ENCODE measurements at places on chromosomes 3 and 15.

DNA sequence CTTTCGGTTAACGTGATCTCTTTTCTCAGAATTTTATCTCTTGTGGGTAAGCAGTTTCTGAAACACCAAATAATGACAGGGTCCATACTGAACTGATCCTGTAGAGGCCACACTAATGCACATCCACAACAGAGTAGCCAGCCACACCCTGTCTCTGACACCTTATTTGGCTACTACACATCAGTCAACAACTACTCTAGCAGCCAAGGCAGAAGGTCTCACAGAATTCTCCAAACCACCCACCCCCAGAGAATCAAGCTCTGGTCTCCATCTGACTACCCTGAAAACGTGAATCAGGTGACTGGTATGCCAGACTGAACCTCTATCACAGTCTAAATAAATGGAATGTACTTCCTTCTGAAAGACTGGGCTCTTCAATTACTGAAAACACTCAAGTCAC lies 38.0 kb downstream of the EDC3 start:
- no peak for DNase-seq

DNA sequence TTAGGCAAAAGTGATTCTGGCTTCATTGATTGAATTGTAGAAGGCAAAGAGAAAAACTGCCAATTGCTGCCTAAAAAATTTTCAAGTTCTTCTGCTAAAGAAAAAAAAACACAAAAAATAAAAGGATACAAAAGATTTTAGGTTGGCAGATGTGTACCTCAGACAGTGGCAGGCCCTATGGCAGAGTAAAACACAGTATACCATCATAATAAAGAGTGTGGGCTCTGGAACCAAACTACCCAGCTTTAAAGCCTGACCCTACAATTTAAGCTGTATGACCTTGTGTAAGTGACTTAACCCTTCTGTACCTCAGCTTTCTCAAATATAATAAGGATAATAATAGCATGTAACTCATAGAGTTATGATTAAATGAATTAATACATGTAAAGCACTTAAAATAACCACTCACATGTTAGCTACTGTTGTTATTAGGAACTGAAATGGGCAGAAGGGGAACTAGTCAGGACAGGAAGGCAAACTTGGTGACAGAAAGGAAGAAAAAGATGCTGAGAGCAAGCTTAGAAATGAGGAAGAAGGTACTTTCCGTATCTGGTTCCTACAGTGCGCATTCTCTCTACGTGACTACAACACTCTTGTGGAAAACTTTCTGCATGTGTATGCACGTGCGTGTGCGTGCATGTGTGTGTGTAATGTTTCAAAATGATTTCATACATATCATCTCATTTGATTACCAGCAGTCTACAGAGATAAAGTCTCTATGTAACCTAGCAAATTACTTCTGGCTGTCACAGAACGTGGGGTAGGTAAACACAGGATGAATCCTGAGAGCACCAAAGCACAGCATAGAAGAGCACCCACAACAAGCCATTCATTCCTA lies 13.6 kb upstream of the GATM start:
- no peak for DNase-seq

- no peak for DNase-seq
Observed at GRCh38 chr15:25186906-25187645, 232.3 kb downstream of the SNRPN start.

DNA sequence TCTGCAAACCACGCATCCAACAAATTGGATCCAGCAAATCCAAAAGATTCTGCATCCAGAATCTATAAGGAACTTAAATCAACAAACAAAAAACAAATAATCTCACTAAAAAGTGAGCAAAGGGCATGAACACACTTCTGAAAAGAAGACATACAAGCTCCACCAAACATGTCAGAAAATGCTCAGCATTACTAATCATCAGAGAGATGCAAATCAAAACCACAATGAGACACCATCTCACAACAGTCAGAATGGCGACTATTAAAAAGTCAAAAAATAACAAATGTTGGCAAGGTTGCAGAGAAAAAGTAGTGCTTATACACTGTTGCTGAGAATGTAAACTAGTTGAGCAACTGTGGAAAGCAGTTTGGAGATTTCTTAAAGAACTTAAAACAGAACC lies 21.6 kb upstream of the SLC25A36 start:
- no peak for DNase-seq

- no peak for DNase-seq
Observed at GRCh38 chr15:64037966-64038365, 8.3 kb downstream of the DAPK2 start.

GRCh38 chr3:171192176-171192854 lies 165.8 kb upstream of the SLC2A2 start:
- no peak for DNase-seq

GRCh38 chr3:19688767-19689166 lies 245.2 kb downstream of the EFHB start:
- DNase-seq = no peak

DNA sequence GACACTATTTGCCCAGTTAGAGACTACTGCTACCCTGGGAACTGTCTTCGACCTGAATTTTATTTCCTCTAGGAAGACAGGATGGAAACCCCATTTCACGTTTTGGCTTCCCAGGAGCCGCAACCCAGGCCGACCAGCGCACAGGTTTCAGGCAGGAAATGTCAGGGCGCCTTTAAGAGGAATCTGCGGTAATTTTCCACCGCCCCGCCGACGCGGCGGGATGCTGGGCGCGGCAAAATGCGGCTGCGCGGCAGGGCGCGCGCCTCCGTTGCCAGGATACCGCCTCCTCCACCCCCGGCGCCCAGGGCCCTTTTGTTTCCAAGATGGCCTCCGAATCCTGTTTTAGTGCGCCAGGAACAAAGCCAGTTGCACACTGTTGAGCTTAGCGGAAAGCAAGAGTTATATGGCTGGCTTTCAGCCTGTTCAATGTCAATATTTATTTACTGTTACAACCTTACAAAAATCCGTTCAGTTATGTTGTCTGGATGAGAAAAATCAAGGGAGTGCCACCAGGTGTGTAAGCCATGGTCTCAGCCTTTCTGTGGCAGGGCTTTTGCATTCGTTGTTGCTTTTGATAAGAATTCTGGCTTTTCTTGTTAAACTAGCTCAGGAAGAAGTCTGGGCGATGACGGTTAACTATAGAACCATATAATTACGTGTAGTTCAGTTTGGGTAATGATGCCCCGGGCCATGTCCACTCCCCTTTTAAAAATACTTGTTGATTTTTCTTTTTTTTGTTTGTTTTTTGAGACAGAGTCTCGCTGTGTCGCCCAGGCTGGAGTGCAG lies 79.7 kb upstream of the CHD2 start:
- peak; percentile 35 for DNase-seq

- DNase-seq = no peak
Observed at GRCh38 chr15:28023933-28024888, 74.9 kb downstream of the OCA2 start.

- DNase-seq = no peak
Observed at GRCh38 chr3:74107451-74107850, 482.7 kb upstream of the PDZRN3 start.

DNA sequence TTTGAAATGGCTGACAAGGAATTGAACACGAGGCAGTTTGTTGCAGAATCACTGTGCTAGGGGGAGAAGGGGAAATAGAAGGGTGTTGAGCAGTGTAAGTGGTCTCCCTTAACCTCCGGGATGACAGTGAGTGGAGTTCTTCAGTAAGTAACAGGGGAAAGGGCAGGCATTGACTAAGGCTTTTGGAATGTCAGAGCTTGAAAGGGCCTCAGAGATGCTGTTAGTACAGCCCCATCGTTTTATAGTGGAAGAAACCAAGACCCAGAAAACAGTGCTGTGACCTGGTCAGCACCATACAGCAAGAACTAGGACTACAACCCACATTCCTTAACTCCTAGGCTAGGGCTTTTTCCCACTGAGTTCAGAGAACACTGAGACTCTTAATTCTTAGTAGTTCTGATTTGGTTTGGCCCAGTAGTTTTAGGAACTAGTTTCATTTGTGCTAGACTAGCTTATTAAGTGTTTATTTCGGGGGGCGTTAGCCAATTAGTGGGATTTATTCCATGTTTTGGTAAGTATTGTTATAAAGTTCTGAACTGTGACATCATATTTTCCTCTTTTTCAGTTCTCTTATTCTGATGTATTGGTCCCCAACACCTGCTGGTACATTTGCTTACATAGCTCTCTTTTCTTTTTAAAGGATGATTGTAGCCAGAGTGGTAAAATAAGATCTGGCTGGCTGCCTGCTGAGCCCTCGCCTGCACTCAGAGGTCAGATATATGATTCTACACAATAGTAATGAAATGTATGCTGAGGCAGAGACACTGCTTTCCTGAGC lies 34.2 kb downstream of the RAB11A start:
- DNase-seq = no peak

GRCh38 chr3:197428952-197429351 lies 126.8 kb downstream of the BDH1 start:
- DNase-seq = no peak

- DNase-seq = no peak
Observed at GRCh38 chr3:59596741-59597140, 546.9 kb upstream of the CFAP20DC start.

DNA sequence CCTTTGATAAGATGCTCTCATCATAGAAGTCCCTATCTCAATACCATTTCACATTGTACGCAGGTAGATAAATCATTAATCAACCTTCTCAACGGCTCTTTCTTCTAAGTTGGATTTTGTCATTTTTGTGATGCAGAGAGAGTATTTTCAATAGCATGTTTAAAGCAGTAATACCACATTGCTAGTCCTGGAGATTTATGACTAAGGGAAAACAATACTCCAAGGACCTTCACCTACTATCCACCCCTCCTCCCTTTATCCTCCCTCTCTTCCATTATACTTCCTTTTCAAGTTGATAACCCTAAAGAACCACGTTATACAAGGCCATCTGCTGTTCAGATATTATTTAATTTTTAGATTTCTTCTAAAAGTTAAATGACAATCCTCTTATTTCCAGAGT lies 65.3 kb upstream of the CHMP2B start:
- no peak for DNase-seq

DNA sequence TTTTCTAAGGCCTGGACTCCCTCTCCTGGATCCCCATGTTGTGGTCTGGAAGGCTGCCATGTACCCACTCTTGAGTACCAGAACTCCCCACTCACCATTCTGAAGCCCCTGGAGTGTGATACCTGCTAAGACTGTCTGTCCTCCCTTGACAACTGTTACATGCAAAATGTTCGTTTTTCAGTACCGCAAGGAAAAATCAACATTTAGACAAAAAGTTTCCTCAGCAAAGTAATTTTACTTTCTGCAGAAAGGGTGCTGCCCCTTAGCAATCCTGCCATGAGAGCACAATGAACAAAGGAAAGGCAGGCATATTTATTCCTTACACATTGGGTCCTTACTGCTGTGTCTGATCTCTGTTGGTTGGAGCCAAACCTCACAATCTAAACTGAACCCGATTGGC lies 7.0 kb upstream of the GK5 start:
- DNase-seq = no peak

DNA sequence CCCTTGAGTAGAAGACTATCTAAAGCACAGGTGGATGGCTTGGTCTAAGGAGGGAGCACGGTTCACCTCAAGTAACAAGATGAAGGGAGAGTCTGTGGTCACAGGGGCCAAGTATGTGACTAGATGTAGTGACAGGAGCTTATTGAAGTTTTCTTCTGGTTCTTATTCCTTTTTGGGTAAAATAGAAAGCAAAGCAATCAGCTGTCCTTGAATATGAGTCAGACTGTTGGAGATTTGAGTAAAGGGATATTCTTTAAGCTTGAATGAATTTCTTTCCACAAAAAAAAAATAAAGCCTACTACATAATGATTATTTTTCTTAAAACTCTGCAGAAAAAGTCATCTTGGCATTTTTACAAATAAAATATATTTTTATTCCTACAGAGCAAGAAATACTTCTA lies 1.5 kb upstream of the CNTN6 start:
- no peak for DNase-seq

- DNase-seq = no peak
Observed at GRCh38 chr15:51493892-51494291, 128.7 kb downstream of the DMXL2 start.

GRCh38 chr15:52162260-52162659 lies 28.9 kb downstream of the GNB5 start:
- no peak for DNase-seq

GRCh38 chr3:156816091-156816793 lies 9.9 kb upstream of the LEKR1 start:
- no peak for DNase-seq

DNA sequence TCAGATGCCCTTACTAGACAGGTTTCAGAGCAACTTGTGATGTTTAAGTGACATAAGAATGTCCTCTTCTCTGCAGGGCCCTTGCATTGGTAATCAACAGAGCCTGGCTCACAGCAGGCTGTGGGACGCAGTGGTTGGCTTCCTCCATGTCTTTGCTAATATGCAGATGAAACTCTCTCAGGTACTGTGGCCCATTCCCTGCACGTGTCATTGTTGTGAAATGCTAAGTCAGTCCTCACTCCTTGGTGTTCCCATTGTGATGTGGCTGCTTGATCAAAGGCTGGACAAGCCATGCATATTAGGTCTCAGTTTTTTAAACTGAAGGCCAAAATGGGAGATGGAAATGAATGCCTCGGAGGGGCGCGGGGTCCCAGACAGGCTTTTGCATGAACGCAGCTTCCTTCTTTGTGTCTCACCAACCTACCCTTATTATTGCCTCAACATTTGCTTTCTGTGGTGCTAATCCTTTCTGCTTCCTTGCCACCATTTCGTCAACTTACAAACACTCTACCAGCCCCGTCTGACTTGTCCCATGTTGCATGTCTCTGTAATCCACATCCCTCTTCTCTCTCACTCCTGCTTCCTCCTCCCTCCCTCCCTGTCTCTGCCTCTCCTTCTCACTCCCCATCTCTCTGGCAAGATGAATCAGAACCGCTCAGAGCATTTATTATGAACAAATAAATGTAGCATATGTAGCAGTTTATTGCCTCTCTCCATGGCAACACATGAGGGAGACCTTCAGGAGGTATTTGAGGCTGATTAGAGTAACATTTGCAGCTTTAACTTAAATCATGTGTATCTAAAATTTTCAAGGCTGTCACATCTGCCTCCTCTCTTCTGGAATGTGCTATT lies 133.2 kb upstream of the CHRM5 start:
- DNase-seq = no peak

DNA sequence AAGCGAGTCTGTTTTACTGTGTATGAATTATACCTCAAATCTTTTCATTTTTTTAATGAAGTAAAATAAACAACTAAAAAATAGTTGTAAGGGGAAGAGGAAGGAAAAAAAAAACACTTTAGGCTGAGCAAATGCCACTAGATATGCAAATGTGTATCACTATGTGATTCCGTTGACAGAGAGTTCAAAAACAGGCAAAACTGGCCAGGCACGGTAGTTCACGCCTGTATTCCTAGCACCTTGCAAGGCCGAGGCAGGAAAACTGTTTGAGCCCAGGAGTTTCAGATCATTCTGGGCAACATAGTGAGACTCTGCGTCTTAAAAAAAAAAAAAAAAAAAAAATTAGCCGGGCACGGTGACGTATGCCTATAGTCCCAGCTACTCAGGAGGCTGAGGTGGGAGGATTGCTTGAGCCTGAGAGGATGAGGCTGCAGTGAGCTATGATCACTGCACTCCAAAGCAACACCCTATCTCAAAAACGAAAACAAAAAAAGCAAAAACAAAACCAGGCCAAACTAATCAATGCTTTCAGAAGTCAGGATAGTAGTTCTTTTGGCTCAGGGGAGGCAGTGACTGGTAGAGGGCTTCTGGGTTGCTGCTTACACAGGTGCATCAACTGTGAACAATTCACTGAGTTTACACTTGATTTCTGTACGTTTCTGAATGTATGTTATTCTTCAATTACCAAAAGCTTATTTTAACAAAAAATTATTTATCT lies 7.4 kb downstream of the PRC1 start:
- DNase-seq = no peak
